ENCODE measurements at places on chromosomes 16 and 17.

DNA sequence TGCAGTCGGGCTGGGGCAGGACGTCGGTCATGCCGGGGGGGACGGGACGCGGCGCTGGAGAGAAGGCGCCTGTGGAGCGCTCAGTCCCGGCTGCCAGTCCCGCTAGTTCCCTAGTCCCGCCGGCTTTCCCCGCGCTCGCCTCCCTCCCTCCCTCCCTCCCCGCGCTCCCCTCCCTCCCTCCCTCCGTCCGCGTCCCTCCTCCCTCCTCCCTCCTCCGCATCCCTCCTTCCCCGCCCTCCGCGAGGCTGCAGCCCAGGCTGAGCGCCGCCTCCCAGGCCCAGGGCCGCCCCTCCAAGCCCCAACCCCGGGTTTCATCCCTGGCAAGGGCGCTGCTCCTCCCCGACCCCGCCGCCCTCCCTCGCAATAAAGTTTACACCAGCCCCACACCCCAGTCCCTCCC lies 34.8 kb downstream of the TIMM22 start:
- H3K27me3 ChIP-seq = no peaks in the 10 kb centered on the region
- no peak overlapping the region for H3K27ac ChIP-seq
- DNase-seq = no peak
- no peaks in the 10 kb centered on the region for H3K4me1 ChIP-seq
- H3K4me3 ChIP-seq = no peak overlapping the region

GRCh38 chr16:89273741-89274472 lies 56.4 kb downstream of the ZNF778 start:
- H3K27ac ChIP-seq = no peak overlapping the region
- H3K4me1 ChIP-seq = no peaks in the 10 kb centered on the region
- no peak for DNase-seq
- no peaks in the 10 kb centered on the region for H3K27me3 ChIP-seq
- peaks cover 48% of the 10 kb centered on the region for H3K36me3 ChIP-seq
- H3K4me3 ChIP-seq = no peak overlapping the region

DNA sequence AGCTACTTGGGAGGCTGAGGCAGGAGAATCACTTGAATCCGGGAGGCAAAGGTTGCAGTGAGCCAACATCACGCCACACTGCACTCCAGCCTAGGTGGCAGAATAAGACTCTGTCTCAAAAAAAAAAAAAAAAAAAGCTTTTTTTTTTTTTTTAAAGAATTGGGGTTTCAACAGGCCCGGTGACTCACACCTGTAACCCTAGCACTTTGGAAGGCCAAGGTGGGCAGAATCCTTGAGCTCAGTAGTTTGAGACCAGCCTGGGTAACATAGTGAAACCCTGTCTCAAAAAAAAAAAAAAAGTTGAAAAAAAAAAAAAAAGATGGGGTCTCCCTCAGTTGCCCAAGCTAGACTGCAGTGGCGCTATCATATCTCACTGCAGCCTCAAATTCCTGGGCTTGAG lies 6.6 kb upstream of the HEXIM2 start:
- peaks cover 27% of the 10 kb centered on the region for H3K36me3 ChIP-seq
- no peak overlapping the region for H3K4me3 ChIP-seq
- no peak overlapping the region for H3K27ac ChIP-seq
- DNase-seq = no peak

DNA sequence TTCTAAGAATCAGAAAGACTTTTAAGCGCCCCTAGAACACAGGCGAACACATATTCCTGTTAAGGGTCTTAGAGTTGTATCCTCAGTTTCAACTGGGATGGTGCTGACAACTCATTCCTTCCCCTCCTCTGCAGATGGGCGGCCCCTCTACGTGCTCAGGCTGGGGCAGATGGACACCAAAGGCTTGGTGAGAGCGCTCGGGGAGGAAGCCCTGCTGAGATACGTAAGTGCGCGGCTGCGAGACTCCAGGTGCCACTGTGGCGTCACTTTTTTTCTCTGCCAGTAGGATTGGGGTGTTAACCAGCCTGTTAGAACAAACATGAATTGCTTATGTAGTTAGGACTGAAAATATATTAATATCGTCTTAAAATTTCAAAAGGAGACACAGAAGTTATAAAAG lies 62.7 kb downstream of the SEC14L1 start:
- no peak for DNase-seq
- peaks cover 4% of the 10 kb centered on the region for H3K4me1 ChIP-seq
- H3K36me3 ChIP-seq = peaks cover 77% of the 10 kb centered on the region
- H3K27ac ChIP-seq = no peak overlapping the region
- no peak overlapping the region for H3K4me3 ChIP-seq

DNA sequence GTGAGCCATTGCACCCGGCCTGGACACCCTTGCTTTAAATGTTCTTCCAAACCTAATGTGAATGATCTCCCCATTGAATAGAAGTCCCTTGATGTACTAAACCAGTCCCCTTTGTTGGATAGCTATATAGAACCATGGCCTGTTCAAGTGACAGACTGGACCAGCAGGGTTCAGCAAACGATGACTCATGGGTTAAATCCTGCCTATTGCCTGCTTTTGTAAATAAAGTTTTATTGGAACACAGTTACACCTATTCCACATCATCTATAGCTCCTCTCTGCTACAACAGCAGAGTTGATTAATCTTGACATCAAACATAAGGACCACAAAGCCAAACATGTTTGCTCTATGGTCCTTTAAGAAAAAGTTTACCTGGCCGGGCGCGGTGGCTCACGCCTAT lies 56.1 kb downstream of the CRISPLD2 start:
- DNase-seq = no peak
- no peak overlapping the region for H3K27ac ChIP-seq
- no peak overlapping the region for H3K4me3 ChIP-seq
- H3K4me1 ChIP-seq = no peaks in the 10 kb centered on the region
- H3K36me3 ChIP-seq = no peaks in the 10 kb centered on the region
- H3K27me3 ChIP-seq = no peaks in the 10 kb centered on the region

DNA sequence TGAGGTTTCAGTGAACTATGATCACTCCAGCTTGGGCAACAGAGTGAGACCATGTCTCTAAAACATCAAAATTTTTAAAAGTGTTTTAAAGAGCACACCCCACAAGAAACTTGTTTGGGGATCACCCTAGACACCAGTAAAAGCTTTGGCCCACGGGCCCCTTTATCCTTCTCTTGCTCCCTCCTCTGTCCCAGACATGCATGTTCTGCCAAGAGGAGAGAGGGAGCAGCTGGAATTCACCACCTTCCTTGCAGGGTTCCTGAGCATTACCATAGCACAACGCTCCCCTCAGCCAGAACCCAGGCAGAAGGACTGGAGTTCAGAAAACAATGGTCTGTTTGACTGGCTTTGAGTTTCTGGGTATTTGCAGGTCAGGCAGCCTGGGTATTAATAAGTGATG lies 214.3 kb upstream of the CDH5 start:
- no peak overlapping the region for H3K4me3 ChIP-seq
- no peaks in the 10 kb centered on the region for H3K36me3 ChIP-seq
- DNase-seq = no peak
- peaks cover 3% of the 10 kb centered on the region for H3K27me3 ChIP-seq

GRCh38 chr17:34291721-34292348 lies 6.3 kb downstream of the CCL11 start:
- H3K27ac ChIP-seq = no peak overlapping the region
- DNase-seq = no peak
- H3K36me3 ChIP-seq = no peaks in the 10 kb centered on the region
- H3K4me3 ChIP-seq = no peak overlapping the region
- H3K4me1 ChIP-seq = no peaks in the 10 kb centered on the region

- no peaks in the 10 kb centered on the region for H3K36me3 ChIP-seq
- peak overlapping the region; percentile 59 for H3K4me3 ChIP-seq
- peaks cover 9% of the 10 kb centered on the region for H3K27me3 ChIP-seq
- H3K27ac ChIP-seq = no peak overlapping the region
Measured at GRCh38 chr16:87635541-87636049, 33.3 kb downstream of the JPH3 start.

- peaks cover 5% of the 10 kb centered on the region for H3K36me3 ChIP-seq
- peak; percentile 51 for DNase-seq
- peak overlapping the region; percentile 86 for H3K27ac ChIP-seq
- peak overlapping the region; percentile 88 for H3K4me3 ChIP-seq
- no peaks in the 10 kb centered on the region for H3K27me3 ChIP-seq
Measured at GRCh38 chr17:35087731-35088355, 24.3 kb upstream of the RFFL start.

- H3K36me3 ChIP-seq = peaks cover 3% of the 10 kb centered on the region
- H3K4me1 ChIP-seq = peaks cover 11% of the 10 kb centered on the region
- H3K27ac ChIP-seq = no peak overlapping the region
- DNase-seq = peak; percentile 23
- no peak overlapping the region for H3K4me3 ChIP-seq
- peaks cover 7% of the 10 kb centered on the region for H3K27me3 ChIP-seq
Measured at GRCh38 chr17:51372345-51373004, 112.1 kb downstream of the UTP18 start.

DNA sequence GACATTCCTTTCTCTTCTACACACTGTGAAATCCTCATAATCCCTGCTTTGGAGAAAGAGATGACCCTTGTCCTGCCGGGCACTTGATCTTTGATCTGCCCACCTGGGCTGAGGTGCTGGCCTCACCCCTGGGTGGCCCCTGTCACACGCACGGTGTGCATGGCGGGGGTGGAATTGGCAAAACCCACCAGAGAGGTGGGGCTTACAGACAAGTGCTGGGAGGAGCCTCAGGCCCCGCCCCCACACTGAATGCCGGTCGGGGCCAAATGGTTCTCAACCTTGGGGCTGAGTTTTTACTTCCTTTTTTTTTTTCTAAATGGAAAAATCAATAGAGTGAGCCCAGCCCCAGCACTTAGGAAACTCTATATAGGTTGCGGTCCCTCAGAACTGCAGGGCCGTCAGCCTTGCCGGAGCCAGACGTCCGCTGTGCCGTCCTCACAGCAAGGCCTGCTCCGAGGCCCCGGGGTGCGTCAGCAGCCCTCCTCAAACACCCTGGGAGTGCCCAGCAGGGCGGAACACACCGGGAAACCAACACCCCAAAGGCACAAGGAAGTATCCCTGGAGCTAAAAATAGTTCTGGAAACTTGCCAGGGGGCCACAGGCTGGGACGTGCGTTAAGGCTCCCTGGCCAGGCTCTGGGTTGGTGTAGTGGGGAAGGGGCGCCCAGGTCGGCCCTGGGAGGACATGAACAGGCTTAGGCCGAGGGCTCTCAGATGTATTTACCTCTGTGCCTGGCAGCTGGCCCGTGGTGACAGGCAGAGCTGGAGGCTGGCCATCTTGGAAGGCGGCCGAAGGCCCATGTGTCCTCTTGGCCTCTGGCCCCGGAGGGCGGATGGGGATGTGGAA lies 11.0 kb downstream of the GPRC5C start:
- H3K4me1 ChIP-seq = peaks cover 6% of the 10 kb centered on the region
- no peak overlapping the region for H3K27ac ChIP-seq
- H3K4me3 ChIP-seq = no peak overlapping the region
- no peak for DNase-seq

DNA sequence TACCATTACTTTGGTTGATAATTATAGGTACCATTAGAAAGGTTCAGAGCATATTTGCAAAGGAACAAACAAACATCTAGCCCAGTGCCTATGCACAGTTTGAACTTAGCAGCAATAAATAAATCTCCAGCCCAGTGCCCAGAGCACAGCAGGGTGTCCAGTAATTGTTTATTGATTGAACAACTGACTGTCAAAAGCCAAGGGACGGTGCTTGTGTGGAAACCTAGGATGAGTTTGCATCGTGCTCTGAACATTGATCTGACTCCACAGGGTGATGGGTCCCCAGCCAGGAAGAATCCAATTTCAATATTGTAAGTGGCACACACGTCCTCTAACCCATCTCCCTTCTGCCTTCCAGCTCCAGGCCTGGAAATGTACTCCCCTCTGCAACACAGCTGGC lies 625.5 kb upstream of the C16orf82 start:
- no peak overlapping the region for H3K27ac ChIP-seq
- H3K36me3 ChIP-seq = no peaks in the 10 kb centered on the region
- H3K4me3 ChIP-seq = no peak overlapping the region
- no peak for DNase-seq

- DNase-seq = no peak
- no peaks in the 10 kb centered on the region for H3K36me3 ChIP-seq
- no peak overlapping the region for H3K4me3 ChIP-seq
- no peak overlapping the region for H3K27ac ChIP-seq
Measured at GRCh38 chr17:62717889-62718288, 90.2 kb downstream of the MARCHF10 start.

GRCh38 chr16:69761983-69762813 lies at the start of gene WWP2:
TSS of gene WWP2 (plus strand) at chr16:69762332. CDS start at chr16:69787011, 24,679 bp downstream.
- peaks cover 34% of the 10 kb centered on the region for H3K4me1 ChIP-seq
- peak; percentile 82 for DNase-seq
- H3K27ac ChIP-seq = peak within 1 kb of the TSS; percentile 96
- no peaks in the 10 kb centered on the region for H3K27me3 ChIP-seq
- H3K4me3 ChIP-seq = peak within 1 kb of the TSS; percentile 89

DNA sequence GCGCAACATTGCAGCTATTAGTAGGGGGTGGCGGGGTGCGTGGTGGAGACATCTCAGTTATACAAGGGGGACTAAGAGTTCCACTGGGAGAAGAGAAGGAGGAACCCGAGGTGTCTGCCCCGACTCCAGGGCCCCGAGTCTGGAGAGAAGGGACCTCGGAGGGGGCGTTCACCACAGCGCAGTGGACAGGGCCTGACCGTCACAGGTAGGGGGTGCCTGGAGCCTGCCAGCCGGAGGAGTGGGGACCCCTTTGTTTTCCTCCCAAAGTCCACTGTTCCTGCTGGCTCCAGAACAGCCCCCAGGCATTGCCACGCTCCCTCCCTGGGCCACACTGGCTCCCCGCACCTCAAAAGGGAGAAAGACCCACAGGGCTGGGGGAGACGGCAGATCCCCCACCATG lies 175.9 kb upstream of the TNRC6C start:
- H3K4me3 ChIP-seq = no peak overlapping the region
- no peak overlapping the region for H3K27ac ChIP-seq
- peaks cover 18% of the 10 kb centered on the region for H3K4me1 ChIP-seq
- H3K27me3 ChIP-seq = peaks cover 1% of the 10 kb centered on the region
- DNase-seq = no peak
- H3K36me3 ChIP-seq = no peaks in the 10 kb centered on the region

DNA sequence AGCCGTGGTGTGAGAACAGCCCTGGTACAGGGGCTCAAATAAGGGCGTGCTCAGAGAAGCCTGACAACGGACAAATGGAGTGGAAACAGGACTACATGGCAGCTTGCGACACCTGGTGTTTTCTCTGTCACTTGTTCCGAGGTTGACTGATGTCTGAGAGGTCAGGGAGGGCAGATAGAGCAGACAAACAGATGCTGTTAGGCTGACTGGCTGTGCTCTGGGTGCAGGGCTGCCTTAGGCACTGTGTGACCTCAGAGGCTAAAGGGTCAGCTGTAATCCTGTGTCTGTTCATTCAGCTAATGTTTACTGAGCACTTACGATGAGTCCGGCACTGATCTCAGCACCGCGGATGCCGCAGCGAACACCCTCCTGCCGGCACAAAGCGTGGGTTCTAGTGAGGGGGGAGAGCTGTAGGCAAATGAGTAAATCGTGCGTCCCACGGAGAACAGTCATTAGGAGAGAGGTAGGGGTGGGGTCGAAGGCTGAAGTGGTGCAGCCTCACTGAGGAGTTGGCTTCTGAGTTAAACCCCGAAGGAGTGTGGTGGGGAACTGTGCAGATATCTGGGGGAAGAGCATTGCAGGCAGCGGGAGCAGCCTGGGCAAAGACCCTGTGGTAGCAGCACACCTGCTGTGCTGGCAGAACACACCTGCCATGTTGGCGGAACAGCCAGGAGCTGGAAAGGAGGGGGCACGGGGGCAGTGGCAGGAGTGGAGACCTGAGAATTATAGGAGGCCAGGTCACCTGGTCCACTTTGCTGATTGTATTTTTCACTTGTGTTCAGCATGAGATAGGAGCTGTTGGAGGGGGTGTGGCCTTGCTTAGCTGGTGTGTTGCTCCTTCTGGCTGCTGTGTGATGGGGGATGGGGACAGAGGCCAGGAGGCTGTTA lies 35.0 kb downstream of the GPT2 start:
- no peak overlapping the region for H3K27ac ChIP-seq
- no peaks in the 10 kb centered on the region for H3K27me3 ChIP-seq
- H3K36me3 ChIP-seq = peaks cover 8% of the 10 kb centered on the region
- no peak for DNase-seq

- DNase-seq = no peak
- H3K27me3 ChIP-seq = no peaks in the 10 kb centered on the region
- no peak overlapping the region for H3K27ac ChIP-seq
- no peaks in the 10 kb centered on the region for H3K36me3 ChIP-seq
- no peak overlapping the region for H3K4me3 ChIP-seq
Measured at GRCh38 chr17:76947309-76947708, 79.1 kb downstream of the MGAT5B start.

Measured in activated CD8-positive, alpha-beta T cell treated with anti-CD3 and anti-CD28 coated beads, Interleukin-2, amount 10 ng/mL, durations not matched to agents 7 days and 5 days (primary cell).